ENCODE measurements at places on chromosomes 1 and 21. TPM values are rescaled to one million over a fixed set of nuclear protein-coding genes. Genes with fewer than 3 reads are reported as not detected.

GRCh38 chr1:62013264-62013663 lies 181.4 kb upstream of the L1TD1 start:
- no peak overlapping the region for H3K27ac ChIP-seq
- no peaks in the 10 kb centered on the region for H3K4me1 ChIP-seq
- peaks cover 28% of the 10 kb centered on the region for H3K36me3 ChIP-seq
- H3K27me3 ChIP-seq: no peaks in the 10 kb centered on the region
- no peak for DNase-seq

DNA sequence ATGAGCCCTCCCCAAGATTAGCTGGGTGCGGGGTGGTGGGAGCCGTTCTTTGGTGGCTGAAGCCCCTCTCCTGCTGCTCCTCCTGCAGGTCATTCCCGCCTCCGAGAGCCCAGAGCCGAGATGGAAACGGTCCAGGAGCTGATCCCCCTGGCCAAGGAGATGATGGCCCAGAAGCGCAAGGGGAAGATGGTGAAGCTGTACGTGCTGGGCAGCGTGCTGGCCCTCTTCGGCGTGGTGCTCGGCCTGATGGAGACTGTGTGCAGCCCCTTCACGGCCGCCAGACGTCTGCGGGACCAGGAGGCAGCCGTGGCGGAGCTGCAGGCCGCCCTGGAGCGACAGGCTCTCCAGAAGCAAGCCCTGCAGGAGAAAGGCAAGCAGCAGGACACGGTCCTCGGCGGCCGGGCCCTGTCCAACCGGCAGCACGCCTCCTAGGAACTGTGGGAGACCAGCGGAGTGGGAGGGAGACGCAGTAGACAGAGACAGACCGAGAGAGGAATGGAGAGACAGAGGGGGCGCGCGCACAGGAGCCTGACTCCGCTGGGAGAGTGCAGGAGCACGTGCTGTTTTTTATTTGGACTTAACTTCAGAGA lies 448 bp downstream of the G0S2 start:
- peaks cover 97% of the 10 kb centered on the region for H3K27me3 ChIP-seq
- DNase-seq: peak; percentile 54
- H3K36me3 ChIP-seq: no peaks in the 10 kb centered on the region

- H3K4me3 ChIP-seq: peak overlapping the region; percentile 68
- no peaks in the 10 kb centered on the region for H3K36me3 ChIP-seq
- peak overlapping the region; percentile 94 for H3K27ac ChIP-seq
- H3K27me3 ChIP-seq: no peaks in the 10 kb centered on the region
Observed at GRCh38 chr1:226702957-226703831, 35.9 kb downstream of the ITPKB start.

Gene AVPR1B
- total RNA-seq: not detected

DNA sequence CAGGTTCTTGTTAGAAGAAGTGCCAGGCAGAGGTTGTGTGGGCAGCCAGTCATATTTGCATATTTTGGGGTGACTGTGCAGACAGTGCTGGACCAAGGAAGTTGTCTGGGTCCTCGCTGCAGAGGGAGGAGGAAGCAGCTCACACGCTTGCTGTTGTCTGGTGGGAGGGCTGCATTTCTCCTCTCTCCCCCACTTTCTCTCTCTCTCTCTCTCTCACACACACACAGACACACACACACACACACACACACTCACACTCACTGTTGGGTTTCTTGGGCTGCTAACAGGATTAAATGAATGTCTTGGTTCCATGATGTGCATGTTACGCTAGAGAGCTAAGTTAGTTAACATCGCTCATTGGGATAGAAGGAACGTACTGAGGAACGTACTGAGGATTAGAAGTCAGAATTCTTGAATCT lies 72.9 kb downstream of the AGPAT3 start:
- H3K27ac ChIP-seq: no peak overlapping the region
- peaks cover 10% of the 10 kb centered on the region for H3K36me3 ChIP-seq
- H3K4me1 ChIP-seq: peaks cover 6% of the 10 kb centered on the region

- H3K4me1 ChIP-seq: peaks cover 8% of the 10 kb centered on the region
- H3K27ac ChIP-seq: no peak overlapping the region
- H3K4me3 ChIP-seq: no peak overlapping the region
- no peak for DNase-seq
- no peaks in the 10 kb centered on the region for H3K36me3 ChIP-seq
Observed at GRCh38 chr1:195898373-195898772, 709.9 kb downstream of the KCNT2 start.

Data from mesothelial cell of epicardium (in vitro differentiated cells).